Left lobe of liver (tissue), 2 donors: ENCODE measurements at places on chromosomes 1 and 21. TPM values are rescaled to one million over a fixed set of nuclear protein-coding genes. Genes with fewer than 3 reads are reported as not detected.

DNA sequence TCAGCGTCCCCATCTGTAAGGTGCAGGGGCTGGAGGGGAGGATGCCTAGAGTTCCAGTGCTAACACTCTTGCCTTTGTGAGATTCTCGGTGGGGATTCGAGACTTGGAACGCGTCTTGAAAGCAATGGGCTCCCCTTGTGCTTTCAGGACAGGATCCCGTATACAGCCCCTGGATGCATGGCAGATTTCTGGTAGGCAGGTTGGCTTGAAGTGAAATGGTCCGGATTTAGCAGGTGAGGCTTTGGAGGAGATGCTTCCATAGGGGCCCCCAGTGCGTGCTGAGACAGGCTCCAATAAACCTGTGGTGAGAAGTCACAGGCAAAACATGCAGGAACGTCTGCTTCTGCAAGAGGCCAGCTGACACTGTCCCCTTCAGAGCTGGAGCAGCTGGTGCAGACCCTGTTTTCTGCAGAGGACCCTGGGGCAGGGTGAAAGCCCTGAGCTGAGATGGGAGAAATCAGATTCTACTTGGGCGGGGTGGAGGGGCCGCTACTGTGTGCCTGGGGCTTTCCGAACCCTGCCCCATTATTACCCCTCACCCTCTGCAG lies 270.4 kb downstream of the PTPRU start:
- peak; percentile 32 for DNase-seq

DNA sequence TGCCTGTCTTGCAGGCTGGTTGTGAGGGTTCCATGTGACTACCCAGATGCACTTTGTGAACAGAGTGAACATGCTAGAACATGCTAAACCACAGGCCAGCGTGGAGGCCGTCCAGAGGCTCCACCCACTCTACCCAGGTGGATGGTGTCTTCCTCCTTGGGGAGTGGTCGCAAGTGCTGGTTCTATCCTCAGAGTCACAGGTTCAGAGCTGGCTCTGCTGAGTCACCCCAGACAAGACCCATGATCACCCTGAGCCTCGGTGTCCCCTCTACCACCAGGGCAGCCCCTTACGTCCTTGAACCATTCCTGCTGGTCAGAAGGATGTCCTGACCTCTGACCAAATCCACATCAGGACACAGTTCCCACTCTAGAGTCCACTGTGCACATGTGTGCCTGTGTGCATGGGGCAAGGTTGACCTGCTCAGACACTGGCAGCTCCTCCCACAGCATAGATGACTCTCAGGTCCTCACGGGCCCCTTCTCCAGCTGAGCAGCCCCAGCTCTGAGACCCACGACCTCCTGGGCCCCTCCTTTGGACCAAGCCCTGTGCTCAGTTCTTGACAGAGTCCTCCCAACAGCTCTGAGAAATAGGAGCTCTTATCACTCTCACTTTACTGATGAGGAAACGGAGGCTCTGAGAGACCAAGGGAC lies 391.8 kb downstream of the MATN1 start:
- DNase-seq: no peak

- no peak for DNase-seq
These were observed 157.7 kb downstream of the NTNG1 start for GRCh38 chr1:107298526-107298925.

GRCh38 chr1:150165622-150166612 lies 16.2 kb downstream of the PLEKHO1 start:
- DNase-seq: no peak

DNA sequence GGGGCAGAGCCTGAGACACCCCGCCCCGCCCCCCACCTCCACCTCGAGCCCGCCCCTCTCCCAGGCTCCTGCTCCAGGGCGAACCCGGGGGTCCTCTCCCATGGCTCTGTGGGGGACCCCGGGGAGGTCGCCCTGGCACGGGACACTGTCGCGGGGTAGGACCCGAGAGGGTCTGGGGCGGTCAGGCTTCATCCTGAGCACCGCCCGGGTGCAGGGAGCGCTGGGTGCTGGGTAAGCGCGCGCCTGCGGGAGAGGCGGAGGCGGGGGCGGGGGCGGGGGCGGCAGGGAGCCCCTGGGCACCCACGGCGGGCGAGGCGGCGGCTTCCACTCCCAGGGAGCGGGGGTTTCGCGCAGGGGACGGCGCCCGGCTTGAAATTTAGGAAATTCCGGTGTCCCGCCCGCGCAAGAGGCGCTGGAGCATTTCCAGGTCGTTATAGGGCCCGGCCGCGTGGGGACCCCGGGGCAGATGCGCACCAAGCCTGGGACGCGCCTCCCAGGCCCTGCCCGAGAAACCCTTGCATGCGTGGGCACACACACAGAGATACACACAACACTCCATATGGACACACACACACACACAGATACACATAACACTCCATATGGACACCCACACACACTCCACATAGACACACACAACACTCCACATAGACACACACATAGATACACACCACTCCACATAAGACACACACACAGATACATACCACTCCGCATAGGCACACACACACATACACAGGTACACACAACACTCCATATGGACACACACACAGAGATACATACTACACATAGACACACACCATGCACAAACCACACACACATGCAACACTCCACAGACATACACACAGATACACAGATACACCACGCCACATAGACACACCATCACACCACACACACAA lies 48.7 kb upstream of the SLC19A1 start:
- DNase-seq: no peak

- no peak for DNase-seq
These were observed 18.9 kb downstream of the VANGL2 start for GRCh38 chr1:160419150-160419837.

GRCh38 chr1:219712506-219712905 lies 99.6 kb upstream of the ZC3H11B start:
- no peak for DNase-seq

Gene HSPG2
- 50.8 TPM for total RNA-seq

Gene MAP3K21
- 4.7 TPM for total RNA-seq

Gene PDC
- not detected for total RNA-seq
